ENCODE measurements at places on chromosomes 16 and 17. TPM values are rescaled to one million over a fixed set of nuclear protein-coding genes. Genes with fewer than 3 reads are reported as not detected.
A peak's percentile ranks its signal among the peaks of the same experiment; 100 is the strongest.

DNA sequence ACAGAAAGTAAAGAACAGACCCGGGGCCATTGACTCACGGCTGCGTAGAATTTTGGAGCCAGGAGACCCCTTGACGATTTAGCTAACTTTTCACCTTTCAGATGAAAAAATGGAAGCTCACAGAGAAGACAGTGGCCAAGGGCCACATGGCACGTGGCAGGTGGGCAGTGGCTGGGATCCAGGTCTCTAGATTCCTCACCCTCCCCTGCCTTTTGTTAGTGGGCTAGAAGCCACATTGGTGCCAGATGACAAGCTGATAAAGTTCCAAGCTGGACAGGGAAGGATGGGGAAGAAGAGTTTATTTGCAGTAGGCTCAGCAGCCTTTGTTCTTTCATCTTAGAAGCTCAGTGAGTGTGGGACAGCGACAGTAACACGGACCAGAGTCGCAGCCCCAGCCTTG lies 105.8 kb downstream of the SPACA3 start:
- DNase-seq, result no peak
- H3K4me3 ChIP-seq, result no peak overlapping the region
- no peaks in the 10 kb centered on the region for H3K27me3 ChIP-seq

The PLK1 gene
- total RNA-seq, result 3.5 TPM

The HBA2 gene
- not detected for total RNA-seq

DNA sequence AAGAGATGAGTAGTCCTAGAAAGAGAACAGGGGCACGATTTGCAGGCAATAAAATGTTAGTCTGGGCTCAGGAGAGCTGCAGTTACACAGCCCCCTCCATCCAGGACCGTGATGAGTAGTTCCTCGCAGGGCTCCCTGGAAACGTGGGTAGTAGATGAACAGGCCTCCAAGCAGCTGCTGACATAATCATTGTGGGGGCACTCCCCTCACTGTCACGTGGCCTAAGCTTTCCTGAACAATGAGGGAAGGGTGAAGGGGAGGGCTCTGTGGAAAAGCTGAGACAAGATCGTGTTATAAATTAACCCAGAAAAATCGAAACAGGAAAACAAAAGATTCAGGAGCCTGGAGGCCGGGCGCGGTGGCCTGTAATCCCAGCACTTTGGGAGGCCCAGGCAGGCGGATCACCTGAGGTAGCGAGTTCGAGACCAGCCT lies 1.3 kb upstream of the PER1 start:
- no peaks in the 10 kb centered on the region for H3K27me3 ChIP-seq
- H3K4me1 ChIP-seq, result peaks cover 70% of the 10 kb centered on the region
- H3K4me3 ChIP-seq, result no peak overlapping the region
- DNase-seq, result peak; percentile 36
- peaks cover 24% of the 10 kb centered on the region for H3K36me3 ChIP-seq

The SCN4A gene
- total RNA-seq, result 0.30 TPM

GRCh38 chr16:72789465-72789864 lies 258.5 kb downstream of the ZFHX3 start:
- no peak for DNase-seq
- no peaks in the 10 kb centered on the region for H3K27me3 ChIP-seq
- peaks cover 3% of the 10 kb centered on the region for H3K4me1 ChIP-seq

- H3K4me3 ChIP-seq, result no peak overlapping the region
- no peak overlapping the region for H3K27ac ChIP-seq
- no peak for DNase-seq
- no peaks in the 10 kb centered on the region for H3K4me1 ChIP-seq
- no peaks in the 10 kb centered on the region for H3K27me3 ChIP-seq
Observed at GRCh38 chr16:19842426-19843157, 42.1 kb downstream of the GPRC5B start.

GRCh38 chr17:48472411-48473281 lies 42.6 kb upstream of the SKAP1 start:
- H3K27me3 ChIP-seq, result no peaks in the 10 kb centered on the region
- no peak for DNase-seq
- no peak overlapping the region for H3K4me3 ChIP-seq
- no peaks in the 10 kb centered on the region for H3K4me1 ChIP-seq
- H3K27ac ChIP-seq, result no peak overlapping the region
- H3K36me3 ChIP-seq, result no peaks in the 10 kb centered on the region

DNA sequence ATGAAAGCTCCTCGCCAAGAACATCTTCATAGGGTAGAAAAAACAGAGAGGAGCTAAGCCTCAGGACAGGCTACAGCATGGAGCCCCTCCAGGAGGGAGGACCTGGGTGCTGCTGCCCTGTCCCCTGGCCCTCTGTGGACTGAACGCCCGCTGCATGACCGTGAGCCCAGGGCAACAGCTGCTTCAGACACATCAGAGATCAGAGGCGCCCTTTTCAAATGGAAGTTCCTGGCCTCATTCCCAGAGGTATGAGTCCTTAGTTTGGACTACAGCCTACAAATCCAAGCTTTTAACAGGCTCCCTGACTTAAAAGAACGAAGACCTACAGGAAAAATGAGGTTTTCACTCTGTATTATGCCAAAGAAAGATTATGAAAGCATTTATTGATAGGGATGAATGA lies 48.5 kb downstream of the ZNF18 start:
- H3K36me3 ChIP-seq, result no peaks in the 10 kb centered on the region
- H3K27ac ChIP-seq, result no peak overlapping the region
- no peak for DNase-seq
- H3K4me3 ChIP-seq, result no peak overlapping the region

DNA sequence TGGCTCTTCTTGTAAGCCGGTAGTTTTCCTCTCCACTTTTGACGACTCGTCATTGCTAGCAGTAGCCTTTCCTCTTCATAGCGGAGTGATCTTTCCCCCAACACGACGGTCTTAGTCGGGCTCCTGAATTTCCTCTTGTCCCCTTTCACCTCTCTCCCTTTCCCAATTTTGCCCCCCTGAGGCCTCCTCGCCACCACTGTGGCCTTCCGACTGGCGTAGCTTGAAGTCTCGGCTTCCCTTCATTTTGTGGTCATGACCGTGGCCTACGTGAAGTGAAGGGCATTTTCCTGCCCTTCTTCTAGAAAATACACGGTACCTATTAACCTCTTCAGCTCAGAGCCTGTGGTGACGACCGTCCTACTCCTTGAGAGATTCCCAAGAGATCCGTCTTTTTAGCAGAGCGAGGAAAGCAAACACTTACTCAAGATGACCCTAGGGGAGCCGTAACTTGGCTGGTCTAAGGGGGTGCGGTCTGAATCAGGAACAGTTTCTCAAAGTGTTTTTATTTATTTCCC lies 787 bp downstream of the PRKAR1A start:
- peaks cover 11% of the 10 kb centered on the region for H3K36me3 ChIP-seq
- no peaks in the 10 kb centered on the region for H3K27me3 ChIP-seq
- H3K4me1 ChIP-seq, result peaks cover 30% of the 10 kb centered on the region

GRCh38 chr16:26605626-26606271 lies 461.0 kb upstream of the C16orf82 start:
- DNase-seq, result no peak
- no peak overlapping the region for H3K4me3 ChIP-seq
- H3K27ac ChIP-seq, result no peak overlapping the region
- H3K27me3 ChIP-seq, result no peaks in the 10 kb centered on the region

The ASPA gene
- not detected for total RNA-seq

The RTN4RL1 gene
- 0.30 TPM for total RNA-seq

DNA sequence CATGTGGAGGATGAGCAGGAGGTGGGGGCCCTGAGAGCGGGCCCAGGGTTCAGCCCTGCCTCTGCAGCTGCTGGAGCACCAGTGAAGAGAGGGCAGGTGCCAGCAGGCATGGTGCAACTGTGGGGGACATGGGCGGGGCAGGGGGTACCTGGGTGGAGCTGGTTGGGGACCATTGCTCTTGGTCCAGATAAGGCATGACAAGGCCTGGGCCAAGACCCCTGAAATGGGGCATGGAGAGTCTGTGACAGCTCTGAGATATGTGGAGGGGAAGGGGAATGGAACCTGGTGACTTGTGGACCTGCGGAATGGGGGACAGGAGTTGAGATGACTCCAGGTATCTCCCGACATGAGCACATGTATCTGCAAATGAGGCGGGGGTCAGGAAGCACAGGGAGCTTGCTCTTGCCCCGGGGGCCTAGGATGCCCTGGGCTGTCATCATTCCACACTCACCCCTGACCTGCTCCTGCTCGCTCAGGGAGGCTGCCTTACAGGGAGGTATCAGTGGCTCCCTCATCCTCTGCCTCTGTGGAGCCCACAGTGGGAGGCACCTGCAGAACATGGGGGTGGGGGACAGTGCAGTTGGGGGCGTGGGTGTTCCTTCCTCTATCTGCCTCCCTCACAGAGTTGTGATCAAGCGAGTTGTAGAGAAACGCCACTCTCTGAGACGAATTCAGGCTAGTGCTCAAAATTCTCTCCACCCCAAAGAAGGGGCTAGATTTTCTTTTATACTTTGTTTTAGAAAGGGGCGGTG lies 40.2 kb downstream of the TMEM235 start:
- H3K4me3 ChIP-seq, result no peak overlapping the region
- H3K27ac ChIP-seq, result no peak overlapping the region
- no peaks in the 10 kb centered on the region for H3K36me3 ChIP-seq
- H3K27me3 ChIP-seq, result no peaks in the 10 kb centered on the region
